ENCODE measurements at places on chromosomes 11 and 22. TPM values are rescaled to one million over a fixed set of nuclear protein-coding genes. Genes with fewer than 3 reads are reported as not detected.

GRCh38 chr11:46353698-46354097 is 6.4 kb downstream of the DGKZ start:
- no peak for DNase-seq

Gene CNGA4
- not detected for total RNA-seq

DNA sequence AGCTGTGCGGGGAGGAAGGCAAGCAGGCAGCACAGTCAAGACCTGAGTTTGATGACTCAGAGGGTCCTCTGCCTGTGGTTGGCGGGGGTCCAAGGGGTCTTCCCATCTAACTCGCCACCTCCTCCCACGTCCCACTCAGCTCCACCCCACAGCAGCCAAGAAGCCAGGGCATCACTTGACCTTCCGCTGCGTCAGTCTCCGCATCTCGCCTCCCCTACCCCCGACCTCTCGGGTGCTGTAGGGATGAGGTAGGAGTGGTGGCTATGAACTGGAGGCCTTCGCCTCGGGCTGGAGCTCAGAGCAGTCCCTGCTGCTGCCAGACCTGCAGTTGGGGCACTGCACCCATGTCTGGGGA is 90.6 kb downstream of the CDKN1C start:
- no peak for DNase-seq

DNA sequence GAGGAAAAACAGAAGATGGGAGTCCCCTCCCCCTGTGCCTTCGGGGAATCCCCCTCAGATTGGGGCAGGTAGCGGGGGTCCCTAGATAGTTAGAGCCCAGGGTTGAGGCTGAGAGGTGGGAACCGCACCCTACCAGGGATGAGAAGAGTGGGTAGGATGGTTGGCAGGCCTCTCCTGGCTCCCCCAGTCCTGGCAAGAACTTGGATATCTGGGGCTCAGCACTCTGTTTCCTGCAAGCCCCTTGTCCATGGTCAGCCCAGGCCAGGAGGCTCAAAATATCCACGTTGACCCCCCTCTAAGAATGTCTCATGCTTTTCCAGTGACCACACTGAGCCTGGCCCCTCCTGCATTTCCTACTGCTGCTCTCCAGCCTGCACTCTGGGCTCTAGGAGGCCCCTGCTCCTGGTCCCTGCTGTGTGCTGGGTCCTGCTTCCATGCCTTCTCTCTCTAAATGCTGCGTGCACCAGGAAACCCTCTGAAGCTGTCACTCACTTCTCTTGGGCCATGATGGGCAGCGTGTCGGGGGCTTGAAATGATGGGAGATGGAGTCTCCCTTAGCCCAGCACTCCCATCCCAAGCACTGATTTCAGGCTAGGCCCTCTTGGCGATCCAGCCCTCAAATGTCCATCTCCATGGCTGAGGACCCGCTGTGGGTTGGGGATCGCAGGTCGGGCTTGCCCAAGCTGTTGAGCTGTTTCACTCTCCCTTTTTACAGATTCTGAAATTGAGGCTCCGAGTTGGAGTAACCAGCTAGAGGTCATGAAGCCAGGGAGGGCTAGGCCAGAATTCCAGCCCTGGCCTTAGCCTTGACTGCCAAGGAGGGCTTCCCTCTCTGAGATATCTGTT is 2.0 kb downstream of the MAP3K11 start:
- no peak for DNase-seq

DNA sequence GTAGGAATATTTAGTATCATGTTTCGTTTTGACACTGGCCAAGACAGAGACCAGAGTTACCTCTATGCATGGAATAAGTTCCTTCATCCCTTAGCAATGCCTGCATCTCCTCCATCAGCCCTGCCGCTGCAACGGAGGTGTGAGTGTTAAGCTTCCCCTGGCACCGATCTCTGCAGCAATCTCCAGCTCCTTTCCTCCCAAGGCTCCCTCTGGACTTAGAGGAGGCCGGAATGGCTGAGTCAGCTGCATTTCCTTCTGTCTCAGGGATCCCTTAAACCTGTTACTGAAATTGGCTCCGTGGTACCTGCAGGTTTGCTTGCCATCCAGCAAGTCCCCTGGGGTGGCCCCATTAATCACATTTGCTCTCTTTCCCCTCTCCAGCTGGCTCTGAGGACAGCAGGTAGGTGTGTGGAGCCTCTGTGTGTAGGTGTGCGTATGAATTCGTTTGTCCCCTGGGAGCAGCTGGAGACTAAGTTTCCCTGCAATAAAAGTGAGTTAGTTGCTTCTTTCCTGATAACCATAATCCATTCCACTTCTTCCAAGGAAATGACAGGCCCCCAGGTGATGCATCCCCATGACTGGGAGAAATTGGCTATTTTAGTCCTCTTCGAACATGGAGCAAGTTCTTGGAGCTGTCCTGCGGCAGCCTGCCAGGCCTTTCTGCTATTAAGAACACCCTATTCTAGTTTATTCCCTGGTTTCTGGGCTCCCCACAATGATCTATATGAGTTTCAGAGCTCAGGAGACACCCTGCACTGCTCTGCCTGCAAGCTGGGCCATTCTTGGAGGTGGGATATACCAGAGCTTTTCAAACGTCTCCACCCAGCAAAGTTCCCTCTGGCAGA is 457.2 kb upstream of the CADM1 start:
- DNase-seq = no peak

Gene ART1
- not detected for total RNA-seq

DNA sequence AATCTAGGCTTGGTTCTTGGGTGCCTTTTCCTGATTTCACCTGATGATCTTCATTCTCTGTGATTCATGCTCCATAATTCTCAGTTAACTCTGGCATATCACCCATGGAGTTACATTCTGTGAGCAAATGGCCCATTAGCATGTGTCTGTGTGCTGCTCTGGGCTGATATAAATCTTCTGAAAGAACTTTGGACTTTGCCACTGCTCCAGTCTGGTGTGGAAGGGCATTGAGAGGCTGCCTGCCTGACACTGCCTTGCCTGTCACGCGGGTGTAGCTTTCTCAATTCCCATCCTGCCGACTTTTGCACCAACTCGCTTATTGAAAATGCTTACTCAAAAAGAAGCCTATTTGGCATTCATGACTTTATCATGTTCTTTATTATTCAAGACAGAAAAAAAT is 42.2 kb downstream of the FAT3 start:
- no peak for DNase-seq

DNA sequence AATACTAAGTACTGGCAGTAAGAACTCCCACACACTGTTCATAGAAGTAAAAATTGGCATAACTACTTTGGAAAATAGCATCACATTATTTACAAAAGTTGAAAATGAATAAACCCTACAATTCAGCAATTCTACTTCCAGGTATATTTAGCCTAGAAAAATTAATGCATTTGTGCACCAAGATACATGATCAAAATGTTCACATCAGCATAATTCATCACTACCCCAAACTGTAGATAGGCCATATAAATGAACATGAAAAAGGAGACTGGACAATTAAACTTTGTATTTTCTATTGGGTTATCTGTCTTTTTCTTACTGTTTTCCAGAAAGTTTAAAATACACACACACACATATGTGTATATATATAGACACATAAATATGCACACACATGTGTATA is 5.9 kb downstream of the OR5B21 start:
- no peak for DNase-seq

Gene TRIM51
- total RNA-seq = not detected

DNA sequence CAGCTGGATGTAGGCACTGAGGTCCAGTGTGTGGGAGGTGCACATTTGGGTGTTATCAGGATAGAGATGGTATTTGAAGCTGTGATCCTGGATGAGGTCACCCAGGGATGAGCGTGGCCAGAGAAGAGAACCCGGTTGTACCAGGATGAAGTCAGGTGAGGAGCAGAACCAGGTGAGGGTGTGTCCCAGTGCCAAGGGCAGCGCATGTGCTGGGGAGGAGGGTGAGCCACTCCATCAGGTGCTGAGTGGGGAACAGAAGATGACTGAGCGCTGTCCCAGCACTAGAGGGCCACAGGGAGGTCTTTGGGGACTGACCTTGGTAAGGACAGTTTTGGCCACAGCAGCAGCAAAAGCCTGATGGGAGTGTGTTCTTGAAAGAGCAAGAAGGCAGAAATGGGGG is 2.7 kb downstream of the ARL2 start:
- DNase-seq = no peak

DNA sequence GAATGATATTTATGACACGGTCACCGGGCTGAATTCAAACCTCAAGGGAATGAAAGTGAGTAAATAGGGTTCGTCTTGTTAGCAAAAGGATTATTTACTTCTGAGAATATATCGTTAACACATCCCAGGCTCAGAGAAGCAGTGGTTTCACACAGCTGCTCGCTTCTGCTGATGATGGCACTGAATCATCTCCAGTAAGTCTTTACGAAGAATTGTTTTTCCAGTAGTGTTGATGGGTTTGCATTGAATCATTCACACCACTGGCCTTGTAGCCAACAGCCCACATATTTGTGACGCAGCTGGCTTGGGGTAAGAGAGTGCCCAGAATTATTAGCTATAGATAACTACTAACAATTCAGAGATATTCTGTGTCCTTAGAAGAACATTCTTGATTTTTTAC is 236.3 kb downstream of the CADM1 start:
- DNase-seq = no peak

Gene OR4D5
- total RNA-seq = not detected

All from HFFc6 (cell line).